Fibroblast of pulmonary artery (primary cell): ENCODE measurements at places on chromosomes 1 and 21.
A peak's percentile ranks its signal among the peaks of the same experiment; 100 is the strongest.

DNA sequence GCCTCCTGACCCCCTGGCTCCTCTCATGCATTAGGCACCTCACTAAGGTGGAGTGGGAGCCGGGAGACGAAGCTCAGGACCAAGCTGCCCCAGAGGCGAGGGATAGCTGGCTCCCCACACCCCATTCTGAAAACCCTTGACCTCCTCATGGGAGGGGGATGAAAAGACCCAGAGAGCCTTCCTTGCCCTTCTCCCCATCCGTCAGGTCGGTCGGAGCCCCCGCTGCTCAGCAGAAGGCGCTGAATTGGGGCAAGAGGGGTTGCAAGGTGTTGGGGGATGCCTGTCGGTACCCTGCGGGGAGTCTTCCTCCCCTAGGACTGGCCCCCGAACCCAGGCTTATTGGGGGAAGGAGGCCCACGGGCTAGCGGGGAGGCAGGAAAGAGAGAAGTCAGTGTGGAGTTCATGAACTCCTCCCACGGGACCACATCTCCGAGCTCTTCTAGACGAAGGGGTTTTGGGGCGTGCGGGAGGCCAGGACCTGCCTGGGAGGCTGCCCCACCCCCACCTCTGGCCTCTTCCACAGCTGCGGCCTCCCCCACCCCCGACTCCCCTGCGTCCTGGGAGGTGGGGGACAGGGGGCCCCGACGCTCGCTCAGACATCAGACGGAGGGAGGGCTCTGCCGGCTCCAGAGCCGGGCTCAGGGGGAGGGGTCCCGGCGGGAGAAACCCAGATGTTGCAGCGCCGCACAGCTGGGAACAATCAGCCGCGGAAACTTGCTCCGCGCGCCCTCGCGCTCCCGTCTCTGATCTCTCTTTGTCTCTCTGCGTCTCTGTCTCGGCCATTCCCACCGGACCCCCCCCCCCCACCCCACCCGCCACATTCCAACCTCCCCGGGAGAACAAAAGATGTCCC lies 719 bp downstream of the MFAP2 start:
- peak; percentile 75 for DNase-seq

- DNase-seq, result no peak
Observed at GRCh38 chr1:105894006-105894405, 1162.5 kb upstream of the PRMT6 start.

DNA sequence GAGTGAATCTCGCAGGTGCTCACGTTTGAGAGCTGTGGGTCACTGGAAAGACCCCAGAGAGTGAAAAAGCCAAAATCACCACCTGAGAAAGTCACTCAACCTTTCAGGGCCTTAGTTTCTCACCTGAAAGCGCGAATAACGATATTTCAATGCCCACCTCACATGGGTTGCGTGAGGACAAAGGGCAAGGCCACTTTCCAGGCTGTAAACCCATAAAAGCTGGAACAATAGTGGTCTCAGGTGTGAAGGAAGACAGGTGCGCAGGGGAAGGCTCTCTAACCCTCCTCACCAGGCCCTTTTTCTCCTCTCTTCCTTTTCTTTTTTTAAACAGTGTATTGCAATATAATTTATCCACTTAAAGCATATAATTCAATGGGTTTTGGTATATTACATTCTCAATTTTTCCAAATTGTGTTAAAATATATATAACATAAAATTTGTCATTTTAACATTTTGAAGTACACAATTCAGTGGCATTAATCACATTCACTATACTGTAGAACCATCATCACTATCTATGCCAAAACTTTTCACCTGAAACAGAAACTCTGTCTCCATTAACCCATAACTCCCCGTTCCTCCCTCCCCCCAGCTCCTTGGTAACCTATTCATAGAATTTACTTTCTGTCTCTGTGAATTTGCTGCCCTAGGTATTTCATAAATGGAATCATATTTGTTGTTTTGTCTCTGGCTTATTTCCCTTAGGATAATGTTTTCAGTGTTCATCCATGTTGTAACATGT lies 118.4 kb upstream of the TNR start:
- DNase-seq, result no peak

DNA sequence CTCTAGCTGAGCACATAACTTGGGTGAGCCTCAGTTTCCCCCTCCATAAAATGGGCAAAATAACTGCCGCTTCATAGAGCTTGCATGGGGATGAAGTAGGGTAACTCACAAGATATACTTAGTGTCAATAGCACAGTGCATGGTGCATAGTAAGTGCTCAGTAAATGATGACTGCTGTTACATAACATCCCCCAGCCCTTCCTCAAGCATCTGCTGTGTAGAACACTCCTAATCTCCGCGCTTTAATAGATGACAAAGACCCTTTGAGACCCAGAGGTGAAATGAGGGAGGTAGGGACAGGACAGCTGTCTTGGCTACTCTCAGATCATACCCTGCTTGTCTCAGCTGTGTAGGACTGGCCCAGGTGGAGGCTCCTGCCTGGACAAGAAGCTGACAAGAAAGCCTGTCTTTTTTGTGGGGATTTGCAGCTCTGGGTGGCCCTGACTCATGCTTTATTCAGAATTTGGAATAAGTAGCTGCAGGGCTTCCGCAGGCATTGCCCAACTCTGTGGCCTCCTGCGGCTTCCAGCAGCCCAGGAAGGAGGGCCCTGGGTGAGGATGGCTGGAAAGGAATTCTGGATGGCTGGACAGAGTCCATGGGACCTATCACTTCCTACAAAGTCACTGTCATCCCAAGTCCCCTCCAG lies 20.7 kb upstream of the PADI4 start:
- peak; percentile 78 for DNase-seq

GRCh38 chr1:118148034-118148433 lies 37.0 kb downstream of the SPAG17 start:
- peak; percentile 14 for DNase-seq

DNA sequence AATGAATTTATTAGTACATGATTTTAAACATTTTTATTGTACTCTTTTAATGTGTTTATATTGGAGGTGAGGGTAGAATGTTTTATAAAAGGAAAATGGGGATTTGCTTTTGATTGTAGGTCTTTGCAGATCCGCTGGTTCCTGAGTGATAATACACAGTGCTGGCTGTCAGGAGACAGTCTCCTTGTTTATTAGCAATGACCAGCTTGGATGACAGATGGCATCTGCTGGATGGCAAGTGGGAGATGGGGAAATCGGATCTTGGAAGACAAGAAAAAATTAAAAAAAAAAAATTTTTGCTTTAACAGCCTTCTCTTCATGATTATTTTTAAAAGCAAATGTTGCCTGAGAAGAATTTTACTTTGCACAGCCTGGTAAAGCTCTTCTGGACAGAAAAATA lies 4.4 kb upstream of the PHTF1 start:
- DNase-seq, result no peak

DNA sequence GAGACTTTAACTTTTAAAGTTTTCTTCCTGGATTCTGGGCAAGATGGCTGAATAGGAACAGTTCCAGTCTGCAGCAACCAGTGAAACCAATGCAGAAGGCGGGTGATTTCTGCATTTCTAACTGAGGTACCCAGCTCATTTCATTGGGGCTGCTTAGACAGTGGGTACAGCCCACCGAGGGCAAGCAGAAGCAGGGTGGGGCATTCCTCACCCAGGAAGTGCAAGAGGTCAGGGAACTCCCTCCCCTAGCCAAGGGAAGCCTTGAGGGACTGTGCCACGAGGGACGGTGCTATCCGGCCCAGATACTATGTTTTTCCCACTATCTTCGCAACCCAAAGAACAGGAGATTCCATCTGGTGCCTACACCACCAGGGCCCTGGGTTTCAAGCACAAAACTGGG lies 121.0 kb downstream of the VAV3 start:
- no peak for DNase-seq

DNA sequence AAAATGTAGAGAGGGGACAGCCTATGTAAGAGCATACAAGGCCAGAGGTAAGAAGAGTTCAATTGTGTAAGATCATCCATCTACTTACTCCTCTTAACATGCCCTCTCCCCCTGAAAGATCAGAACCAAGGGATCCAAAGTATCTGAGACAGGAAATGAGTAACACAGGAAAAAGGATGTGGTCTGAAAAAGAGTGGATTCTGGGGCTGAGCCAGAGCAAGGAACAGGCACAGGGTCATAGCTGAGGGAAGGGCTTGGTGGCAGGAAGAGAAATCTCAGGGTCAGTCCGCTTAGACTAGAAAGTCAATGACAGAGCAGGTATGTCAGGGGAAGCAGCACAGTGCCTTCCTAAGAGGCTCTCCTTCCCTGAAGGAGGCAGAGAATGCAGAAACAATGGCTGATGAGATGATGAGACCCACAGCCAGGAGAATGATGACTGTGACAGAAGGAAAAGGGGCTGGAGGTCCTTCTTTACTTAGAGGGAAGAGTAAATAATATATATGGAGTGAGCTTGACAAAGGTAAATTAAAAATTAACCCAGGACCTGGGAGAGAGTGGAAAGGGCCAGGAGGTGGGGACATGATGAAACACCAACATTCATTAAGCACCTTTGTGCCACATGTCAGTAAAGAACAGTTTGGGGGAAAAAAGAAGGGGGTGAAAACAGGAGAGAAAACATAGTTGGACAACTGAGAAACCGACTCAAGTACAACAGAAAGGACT lies 26.2 kb upstream of the A3GALT2 start:
- peak; percentile 93 for DNase-seq

DNA sequence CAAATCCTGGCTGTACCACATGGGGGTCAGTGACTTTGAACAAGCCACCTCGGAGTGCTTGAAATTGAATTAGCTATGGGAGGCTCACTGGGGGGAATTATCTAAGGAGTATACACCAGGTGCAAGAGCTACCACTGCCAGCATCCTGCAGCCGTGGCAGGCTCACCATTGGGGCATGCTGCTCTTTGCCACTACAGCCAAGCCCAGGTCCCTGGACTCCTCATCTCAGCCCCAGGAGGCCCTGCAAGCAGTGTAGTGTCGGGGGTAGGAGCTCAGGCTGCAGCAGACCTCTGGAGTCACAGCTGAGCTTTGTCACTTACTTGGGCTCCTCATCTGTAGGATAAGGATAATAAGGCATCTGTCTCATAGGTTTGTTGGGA lies 35.3 kb downstream of the ACOT11 start:
- DNase-seq, result no peak

DNA sequence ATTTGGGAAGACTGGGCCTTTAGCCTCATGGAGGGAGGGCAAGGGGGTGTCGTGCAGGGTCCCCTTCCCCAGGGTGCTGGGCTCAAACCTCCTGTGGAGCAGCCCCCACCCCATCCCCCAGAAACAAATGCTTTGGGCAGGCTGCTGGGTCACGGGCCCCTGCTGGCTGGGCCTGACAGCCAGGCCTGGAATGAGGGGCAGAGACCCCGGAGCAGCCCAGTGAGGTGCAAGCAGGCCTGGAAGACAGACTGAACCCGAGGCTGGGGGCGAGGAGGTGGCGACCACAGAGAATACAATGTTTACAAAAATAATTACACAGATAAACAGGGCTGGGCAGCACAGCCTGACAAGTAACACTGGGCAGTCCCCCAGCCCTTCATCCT lies 5.3 kb downstream of the CCDC24 start:
- no peak for DNase-seq

GRCh38 chr1:59520827-59521418 lies 224.0 kb downstream of the FGGY start:
- peak; percentile 94 for DNase-seq

DNA sequence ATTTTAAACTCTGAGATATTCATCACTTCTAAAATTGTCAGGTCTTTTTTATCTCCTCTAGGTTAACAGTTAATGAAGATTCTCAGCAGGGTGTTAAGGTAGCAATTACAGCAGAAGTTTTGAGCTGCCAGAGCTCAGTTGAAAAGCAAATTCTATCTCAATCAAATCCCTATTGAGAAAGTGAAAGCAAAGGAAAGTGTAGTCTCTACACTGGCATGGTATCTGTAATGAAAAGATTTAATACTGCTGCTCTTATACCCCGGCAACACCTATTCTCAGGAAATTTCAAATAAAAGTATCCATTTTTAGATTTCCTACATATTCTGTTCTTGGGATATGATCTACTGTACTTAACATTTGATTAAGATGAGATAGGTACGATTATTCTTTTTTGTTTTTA lies 913.5 kb downstream of the MRPL39 start:
- no peak for DNase-seq

DNA sequence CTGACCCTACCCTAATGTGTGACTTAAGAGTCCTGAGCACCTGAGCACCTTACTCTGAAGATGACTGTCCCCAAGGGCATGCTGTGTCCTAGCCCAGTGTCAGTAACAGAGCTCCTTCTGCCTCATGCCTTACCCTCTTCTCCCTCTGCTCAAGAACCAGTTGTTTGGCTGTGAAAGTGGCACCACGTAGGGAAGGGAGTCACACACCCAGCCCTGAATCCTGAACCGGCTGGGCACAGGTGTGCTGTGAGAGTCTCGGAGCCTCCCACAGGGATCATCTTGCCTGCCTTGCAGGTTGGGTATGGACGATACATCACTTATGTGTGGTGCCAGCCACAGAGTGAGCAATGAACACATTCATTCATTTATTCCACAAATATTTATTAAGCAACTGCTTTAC lies 220.6 kb downstream of the DYRK1A start:
- DNase-seq, result no peak

GRCh38 chr1:116075990-116076389 lies 35.2 kb upstream of the MAB21L3 start:
- DNase-seq, result no peak

DNA sequence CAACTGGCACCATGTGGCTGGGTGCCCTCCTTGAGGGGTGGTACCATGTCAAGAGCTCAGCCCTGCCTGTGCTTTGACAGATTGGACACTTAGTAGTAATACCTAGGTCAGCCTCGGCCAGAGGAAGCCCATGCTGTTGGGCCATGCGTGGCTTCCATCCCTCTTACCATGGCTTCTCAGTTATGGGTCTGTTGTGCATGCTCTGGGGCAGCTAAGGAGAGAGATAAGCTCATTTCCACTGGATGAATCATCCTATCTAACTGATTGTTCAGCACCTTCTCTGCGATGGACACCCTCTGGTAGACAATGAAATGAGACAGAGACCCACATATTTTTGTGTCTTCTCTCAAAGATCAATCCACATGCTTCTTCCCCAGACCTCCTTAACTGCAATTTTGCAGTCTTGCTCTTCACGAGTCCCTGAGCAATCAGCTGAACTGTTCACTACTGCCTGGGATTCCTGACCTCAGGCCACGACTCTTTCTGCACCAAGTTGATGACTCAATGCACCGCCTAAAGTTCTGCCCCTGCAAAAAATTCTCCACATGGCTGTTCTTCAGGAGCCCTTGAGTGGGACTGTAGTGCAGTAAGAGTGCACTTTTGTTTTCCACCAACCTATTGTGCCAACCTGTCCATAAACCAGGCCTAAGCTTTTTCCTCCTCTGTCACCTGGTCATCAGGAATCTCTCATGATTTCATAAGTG lies 6.9 kb upstream of the TRIM62 start:
- DNase-seq, result no peak

DNA sequence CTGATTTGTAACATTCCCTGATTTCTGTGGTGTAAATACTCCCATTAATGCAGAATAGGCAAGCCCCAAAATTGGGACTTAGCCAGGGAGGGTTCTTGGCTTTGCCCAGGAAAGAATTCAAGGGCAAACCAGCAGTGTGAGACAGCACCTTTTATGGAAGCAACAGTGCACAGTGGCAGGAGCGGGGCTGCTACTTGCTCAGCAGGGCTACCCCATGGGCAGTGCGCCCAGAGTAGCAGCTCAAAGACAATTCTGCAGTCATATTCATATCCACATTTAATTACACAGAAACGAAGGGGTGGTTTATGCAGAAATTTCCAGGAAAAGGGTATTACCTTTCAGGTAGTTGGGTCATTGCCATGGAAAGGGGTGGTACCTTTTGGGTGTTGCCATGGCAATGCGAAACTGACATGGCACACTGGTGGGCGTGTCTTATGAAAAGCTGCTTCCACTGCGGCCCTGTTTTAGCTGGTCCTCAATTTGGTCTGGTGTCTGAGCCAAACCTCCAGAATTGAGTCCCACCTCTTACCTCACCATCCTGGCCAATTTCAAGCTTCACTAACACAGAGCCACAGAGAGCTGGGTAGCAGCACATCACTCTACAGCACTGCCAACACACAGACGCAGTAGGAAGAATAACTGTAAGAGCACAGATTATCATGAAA lies 35.9 kb downstream of the FHAD1 start:
- DNase-seq, result no peak
